ENCODE measurements at places on chromosomes 2 and 18. TPM values are rescaled to one million over a fixed set of nuclear protein-coding genes. Genes with fewer than 3 reads are reported as not detected.

UGT1A4 gene
- not detected for total RNA-seq

TNS1 gene
- 10.3 TPM for total RNA-seq

GALNT14 gene
- total RNA-seq, result 16.0 TPM

FOXI3 gene
- 0.63 TPM for total RNA-seq

NGEF gene
- total RNA-seq, result 33.5 TPM

All from parietal lobe (tissue), 2 donors.